Activated CD4-positive, alpha-beta T cell treated with anti-CD3 and anti-CD28 coated beads for 1 hour (primary cell): ENCODE measurements at places on chromosomes 12 and 14.

- DNase-seq = no peak
Measured at GRCh38 chr14:82431031-82431430, 897.4 kb upstream of the SEL1L start.

GRCh38 chr12:75684678-75685616 is 173.5 kb upstream of the KRR1 start:
- no peak for DNase-seq

- no peak for DNase-seq
Measured at GRCh38 chr14:105304565-105304964, 3.8 kb upstream of the BRF1 start.

DNA sequence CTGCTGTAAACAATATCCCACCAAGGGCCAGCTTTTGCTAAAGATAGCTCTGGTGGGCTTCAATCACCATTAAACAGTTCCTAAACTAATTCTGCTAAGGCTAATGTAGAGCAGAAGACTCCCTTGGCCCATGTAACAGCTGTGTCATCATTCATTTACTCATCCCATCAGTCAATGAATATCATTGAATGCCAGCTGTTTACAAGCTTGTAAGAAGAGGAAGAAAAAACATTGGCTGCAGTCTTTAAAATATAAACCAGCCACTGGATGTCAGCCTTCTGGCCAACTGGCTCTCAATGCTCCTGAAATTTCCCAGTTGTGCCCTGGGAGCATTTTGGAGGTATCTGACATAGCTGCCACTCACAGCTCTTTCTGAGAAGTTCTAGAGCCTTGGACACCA is 18.0 kb upstream of the MAP3K9 start:
- no peak for DNase-seq

DNA sequence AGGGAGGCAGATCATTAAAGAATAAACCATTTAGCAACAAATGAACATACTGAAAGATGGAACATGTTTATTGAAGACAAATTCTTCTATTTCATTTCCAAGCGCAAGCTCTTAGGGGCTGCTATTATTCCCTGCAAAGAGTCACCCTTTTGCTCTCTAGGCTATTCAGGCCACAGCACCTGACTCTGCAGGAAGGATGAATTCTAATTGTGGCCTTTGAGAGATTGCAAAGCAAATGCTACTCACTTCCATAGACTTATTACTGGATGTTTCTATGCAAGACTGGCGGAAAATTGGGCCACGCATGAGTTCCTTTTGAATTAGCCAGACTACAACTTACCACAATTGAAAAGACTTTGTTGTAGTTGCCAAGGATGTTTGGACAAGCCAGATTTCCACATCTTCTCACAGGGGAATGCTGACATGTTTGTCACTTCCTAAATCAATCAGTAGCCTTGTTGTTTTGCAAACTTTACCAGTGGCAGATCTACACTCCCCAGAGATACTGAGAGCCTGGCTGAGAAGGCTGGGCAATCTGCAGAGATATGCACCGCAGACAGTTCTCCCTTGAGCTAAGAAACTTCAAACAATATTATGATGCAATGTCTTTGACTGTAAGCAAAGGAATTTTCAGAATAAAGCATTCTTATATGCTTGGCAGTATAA is 334.3 kb upstream of the SYT1 start:
- DNase-seq = no peak

DNA sequence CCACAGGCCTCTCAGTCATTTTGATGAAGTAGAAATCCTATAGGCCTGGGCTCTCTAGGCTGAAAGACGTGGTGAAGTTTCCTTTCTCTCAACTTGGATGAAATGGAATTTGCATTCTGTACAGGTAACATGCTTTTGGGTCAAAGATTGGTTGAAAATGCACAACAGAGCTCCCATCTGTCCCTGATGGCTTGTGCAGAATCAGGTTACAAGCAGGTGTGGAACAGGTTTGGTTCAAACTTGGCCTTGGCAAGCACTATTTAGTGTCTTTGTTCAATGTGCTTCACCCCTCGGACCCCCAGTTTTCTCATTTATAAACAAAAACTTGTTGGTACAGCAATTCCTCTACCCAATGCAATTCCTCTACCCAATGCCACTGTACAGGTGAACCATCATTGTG is 1493.0 kb downstream of the AACS start:
- no peak for DNase-seq

DNA sequence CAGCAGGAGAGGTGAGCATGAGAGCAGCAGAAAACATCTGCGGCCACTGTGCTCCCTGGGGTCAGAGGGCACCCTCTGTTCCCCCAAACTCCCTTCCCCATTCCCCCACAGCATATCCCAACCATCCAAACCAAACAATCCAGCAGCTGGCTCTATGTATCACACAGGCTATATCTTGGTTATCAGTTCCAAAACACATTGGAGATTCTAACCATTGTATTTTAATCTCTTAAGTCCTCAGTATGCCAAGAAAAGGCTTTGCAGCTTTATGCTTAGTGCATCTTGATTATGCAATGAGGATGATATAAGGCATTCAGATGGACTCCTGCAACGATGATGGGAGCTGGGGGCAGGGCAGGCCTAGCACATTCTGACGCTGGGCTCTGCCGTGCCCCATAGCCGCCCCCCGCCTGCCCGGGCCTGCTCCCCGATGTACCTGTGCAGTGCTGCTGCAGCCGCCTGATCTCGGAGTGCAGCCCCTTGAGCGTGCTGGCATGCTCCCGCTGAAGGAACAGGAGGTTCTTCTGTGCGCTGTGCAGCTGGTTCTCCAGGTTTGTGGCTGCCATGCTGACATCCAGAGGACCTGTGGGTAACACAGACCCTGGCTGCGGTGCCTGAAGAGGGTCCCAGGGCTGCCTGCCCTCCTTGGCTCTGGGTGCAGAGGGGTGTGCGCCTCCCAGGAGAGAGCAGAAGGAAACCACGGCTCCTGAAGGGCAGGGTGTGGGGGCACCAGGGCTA is 29.6 kb downstream of the CCDC92 start:
- no peak for DNase-seq

- DNase-seq = no peak
Measured at GRCh38 chr14:84085493-84085892, 1444.5 kb upstream of the FLRT2 start.

- DNase-seq = no peak
Measured at GRCh38 chr12:34289431-34290380, 267.4 kb downstream of the ALG10 start.
